Spinal cord (tissue), 10 donors: ENCODE measurements at places on chromosomes 11 and 22.
A peak's percentile ranks its signal among the peaks of the same experiment; 100 is the strongest.

GRCh38 chr11:27120211-27120610, 79.6 kb downstream of the BBOX1 start:
- no peak for DNase-seq

DNA sequence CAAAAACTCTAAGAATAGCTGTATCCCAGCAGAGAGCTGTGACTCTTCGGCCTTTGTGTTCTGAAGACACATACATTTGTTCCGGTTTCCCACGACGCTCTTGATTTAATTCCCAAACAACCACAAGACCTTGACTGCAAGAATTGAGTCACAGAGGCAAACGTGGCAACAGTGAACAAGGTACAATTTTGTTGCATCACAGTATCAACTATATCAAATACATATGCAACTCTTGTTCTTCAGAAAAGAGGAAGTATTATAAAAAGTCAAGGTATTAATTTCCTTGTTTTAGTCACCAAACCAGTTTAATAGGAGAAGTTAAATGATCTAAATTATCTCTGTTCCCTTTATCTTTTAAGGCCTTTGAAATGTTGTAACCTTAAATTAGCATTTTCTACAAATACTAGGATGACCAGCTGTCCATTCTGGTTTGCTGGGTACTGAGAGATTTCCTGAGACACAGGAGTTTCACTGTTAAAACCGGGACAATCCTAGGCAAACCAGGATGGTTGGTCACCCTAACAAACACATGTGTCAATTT, 11.1 kb downstream of the HPS5 start:
- DNase-seq, result no peak

DNA sequence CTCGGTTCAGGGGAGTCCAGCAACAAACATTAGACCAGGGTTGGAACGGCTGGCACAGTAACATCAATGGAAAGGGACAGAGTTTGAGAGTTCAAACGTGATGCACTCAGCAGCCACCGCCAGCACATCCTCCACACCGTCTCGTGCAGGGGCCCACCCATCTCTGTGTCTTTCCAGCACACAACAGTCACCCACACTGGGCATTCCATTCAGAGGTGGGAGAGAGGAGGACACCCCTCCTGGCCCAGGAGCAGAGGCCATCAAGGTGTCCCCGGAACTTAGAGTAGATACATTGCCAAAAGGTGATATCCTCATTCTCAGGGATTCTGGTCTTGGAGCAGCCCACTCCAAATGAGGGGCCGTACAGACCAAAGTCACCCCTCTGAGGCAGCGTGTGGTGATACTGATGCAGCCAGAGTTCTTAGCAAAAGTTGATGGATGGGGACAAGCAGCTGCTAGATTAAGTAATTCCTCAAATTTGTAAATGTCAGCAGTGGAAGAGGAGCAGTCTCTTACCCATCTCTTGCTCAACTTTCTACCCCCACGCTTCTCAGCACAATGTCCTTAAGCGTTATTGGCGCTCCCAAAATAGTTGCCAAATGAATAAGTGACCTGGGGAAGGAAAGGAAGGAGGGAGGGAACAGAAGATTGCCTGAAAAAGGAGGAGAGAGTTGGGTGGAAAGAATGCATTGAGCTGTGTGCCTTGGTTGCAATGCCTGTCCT, 5.5 kb downstream of the SNAP29 start:
- no peak for DNase-seq

- no peak for DNase-seq
These were observed 2.0 kb upstream of the KCNJ1 start for GRCh38 chr11:128868841-128869671.

DNA sequence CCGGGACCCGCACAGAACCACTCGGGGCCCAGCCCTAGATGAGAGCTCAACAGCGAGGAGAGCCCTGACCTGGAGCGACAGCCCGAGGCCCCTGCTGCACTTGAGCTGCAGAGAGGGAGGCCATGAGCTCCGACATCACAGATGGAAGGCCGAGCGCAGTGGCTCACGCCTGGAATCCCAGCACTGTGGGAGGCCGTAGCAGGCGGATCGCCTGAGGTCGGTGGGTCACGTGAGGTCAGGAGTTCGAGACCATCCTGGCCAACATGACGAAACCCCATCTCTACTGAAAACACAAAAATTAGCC, 13.8 kb upstream of the BRSK2 start:
- no peak for DNase-seq

DNA sequence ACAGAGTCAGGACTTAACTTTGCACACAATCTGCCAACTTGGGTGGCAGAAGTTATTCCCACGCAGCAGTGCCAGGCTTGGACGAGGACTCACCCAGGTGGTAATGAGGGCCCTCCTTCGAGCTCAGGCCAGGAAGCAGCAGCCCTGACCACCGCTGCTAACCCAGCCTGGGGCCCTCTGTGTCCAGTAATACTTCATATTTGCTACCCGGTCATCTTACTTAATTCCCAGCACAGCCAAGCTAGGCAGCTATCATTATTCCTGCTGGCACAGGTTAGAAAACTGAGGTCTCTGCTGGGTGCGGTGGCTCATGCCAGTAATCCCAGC, 15.4 kb upstream of the LRP5 start:
- DNase-seq, result no peak

- no peak for DNase-seq
These were observed 6.6 kb upstream of the MS4A12 start for GRCh38 chr11:60485987-60486386.

DNA sequence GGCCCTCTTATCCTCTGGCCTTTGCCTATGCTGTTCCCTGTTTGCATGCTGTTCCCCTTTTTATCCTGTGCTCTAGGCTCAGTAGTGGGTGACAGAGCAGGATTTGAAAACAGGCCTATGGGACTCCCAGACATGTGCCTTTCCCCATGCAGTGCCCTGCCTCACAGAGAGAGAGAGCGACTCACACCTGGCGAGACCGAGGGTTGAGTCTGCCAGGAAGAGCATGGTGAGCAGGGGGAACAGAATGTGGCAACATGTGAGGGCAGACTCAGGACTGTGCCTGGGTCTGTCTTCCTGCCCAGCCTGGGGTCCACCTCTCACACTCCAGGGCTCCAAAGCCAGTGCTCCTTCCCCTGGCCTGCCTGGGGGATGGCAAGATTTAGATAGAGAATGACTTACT, 75.0 kb downstream of the NFAM1 start:
- DNase-seq, result no peak

- peak; percentile 83 for DNase-seq
These were observed 104.1 kb upstream of the E2F8 start for GRCh38 chr11:19344661-19345518.

- no peak for DNase-seq
These were observed 16.4 kb downstream of the PRR5 start for GRCh38 chr22:44718418-44718817.

DNA sequence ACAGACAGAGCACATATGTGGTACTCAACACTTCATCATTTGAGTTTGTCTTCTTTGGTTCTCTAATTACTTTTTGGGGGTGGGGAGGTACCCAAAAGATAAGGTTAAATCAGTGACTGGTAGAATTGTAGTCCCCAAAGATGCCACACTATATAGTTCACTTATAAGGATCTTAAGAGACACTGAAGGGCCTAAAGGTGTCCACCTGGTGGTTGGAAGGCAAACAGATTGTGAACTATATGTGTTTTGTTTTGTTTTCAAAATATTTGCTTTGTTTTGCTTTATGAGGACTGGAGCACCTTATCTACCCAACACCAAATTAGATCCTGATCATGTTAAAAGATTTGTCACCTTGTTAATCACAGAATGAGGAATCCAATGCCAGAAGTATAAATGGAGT, 136.1 kb downstream of the DCDC1 start:
- no peak for DNase-seq

DNA sequence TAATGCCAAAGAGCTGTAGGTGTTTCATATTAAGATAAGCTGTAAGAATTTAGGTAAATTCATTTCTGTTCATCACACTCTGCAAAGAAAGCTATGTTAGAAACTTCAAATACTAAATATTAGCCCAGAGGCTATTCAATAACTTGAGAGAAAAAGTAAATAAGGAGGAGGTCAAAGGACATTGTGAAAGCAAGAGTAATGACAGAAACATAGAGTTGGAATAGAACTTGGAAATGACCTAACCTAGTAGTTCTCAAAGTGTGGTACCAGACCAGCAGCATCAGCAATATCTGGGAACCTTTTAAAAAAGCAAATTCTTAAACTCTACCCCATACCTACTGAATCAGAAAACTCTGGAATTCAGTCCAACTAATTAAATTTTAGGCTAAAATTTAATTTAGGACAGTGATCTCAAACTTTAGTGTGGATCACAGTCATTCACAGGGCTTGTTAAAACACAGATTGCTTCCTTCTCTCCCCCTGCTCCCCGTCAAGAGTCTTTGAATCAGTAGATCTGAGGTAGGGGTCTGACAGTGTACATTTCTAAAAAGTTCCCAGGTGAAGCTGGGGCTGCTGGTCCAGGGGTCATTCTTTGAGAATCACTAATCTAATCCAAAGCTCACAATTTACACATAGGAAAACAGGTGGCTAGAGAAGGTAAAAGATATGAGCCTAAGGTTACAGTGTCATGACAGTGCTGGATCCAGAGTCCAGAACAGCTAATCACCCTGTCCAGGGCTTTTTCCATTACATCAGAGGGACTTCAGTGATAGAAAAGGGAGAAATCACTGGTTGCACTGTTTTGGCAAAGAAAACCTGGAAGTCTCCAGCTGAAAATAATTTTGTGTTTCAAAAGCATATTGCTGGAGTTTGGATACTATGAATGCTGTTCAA, 241.1 kb downstream of the SOX6 start:
- no peak for DNase-seq

- DNase-seq, result no peak
These were observed 138.1 kb upstream of the E2F8 start for GRCh38 chr11:19378814-19379213.

DNA sequence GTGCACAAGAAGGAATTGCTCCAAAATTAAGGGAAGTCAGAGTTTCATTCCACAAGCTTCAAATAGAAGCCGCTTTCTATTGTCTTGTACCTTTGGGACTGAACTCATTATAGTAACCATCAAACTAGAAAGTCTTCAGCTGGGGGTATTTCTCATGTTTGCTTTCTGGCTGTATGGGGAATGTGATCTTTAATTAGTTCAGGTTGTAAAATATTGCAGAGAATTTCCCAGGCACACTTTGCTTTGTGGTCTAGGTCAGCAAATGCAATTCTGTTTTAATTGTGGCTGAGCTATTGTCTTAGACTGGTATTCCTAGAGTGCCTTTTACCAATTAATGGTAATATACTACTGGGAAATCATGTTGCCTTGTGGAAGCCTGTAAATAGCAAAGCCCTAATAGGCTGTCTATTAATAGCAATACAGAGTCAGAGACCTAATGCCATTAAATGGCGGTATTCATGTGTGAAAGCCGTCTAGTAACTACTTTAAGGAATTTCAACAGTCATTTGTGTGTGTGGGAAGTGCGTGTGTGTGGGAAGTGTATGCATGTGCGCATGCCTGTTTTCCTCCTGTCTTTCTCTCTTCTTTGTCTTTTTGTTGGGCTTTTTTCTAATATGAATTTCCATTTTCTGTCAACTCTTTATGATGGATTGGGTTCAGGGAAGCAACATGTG, 276.6 kb downstream of the FAT3 start:
- no peak for DNase-seq

- no peak for DNase-seq
These were observed 64.6 kb downstream of the ST3GAL4 start for GRCh38 chr11:126419801-126420697.

DNA sequence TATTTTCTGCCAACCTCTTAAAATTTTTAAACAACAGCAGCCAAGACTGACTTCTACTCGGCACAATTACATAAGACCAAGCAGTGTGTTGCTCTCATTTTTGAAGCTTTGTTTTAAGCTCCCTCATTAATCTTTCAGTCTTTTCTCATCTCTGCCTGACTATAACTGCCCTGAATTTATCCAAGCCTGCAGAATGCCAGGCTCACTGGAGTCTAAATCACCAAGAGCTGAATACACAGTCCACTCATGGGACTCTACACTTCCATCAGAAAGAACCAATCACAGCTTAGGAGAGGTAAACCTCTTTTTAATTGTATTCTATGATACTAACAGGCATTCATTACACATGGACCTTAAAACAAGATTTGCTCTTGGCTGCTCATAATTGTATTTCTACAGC, 178.7 kb downstream of the CADM1 start:
- DNase-seq, result no peak

DNA sequence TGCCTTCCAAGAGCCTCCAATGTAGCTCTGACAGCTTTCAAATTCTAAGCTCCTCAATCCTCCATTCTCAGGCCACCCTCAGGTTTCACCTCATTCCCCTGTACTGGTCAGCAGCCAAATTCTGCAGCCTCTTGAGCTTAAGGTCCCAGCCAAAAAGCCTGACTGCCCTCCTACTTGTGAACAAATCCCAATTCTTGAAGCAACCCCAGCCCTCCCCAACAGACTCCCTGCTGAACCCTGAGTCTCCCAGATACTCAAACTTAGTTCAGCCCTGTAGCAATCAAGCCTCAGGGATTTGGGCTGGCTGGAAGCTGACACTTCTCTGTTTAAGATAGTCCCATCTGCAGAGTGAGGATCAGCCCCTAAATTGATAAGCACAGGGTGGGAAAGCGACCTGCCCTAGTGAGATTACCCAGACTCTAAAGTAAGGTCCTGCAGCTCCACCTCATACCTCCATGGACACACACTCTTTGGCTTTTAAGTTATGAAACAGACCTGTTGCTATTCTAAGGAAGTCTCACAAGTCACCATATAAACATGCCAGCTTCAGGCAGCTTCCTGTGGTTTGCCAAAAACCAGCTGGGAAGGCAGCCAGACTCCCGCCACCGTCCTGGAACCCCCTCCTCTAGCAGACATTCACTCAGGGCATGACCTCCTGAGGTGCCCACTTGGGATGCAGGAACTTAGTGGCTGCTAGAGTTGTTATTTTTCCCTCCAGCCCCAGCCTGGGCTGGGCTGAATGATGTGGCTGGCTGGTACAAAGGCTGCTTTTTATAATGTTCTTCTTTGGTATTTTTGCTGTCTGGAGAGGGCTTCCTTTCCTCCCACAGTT, 82.5 kb upstream of the PICALM start:
- no peak for DNase-seq

GRCh38 chr11:118287006-118287405, 17.5 kb upstream of the CD3E start:
- DNase-seq, result no peak

GRCh38 chr11:122978299-122978620, 3.4 kb downstream of the BSX start:
- DNase-seq, result peak; percentile 17

GRCh38 chr11:12188548-12189317, 78.3 kb downstream of the MICAL2 start:
- no peak for DNase-seq

DNA sequence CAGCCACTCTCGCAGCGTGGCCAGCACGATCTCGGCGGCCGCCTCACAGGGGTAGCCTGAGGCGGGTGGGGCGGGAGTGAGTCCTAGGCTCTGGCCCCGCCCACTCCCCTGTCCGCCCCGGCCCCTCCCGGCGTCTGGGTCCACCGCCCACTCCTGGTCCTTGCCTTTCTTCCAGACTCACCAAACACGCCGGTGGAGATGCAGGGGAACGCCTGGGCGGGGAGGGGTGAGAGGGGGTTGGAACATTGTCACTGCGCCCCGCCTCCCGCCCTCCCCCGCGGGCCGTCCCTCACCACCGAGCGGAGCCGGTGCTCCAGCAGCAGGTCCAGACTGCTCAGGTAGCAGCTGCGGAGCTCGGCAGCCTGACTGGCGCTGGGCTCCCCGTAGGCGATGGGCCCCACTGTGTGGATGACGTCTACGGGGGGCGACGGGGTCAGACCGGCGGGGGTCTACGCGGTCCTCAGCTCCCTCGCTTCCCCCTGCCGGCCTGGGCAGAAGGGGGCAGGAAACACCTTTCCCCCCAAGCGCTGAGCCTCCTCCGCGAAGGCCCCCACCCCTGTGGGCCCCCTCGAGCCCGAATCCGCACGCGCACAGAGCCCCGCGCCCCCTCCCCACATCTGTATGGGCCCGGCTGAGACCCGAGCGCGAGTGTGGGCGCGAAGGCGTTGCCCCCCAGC, 13.2 kb downstream of the OTUB1 start:
- DNase-seq, result no peak
